ENCODE measurements at places on chromosomes 3 and 15.

DNA sequence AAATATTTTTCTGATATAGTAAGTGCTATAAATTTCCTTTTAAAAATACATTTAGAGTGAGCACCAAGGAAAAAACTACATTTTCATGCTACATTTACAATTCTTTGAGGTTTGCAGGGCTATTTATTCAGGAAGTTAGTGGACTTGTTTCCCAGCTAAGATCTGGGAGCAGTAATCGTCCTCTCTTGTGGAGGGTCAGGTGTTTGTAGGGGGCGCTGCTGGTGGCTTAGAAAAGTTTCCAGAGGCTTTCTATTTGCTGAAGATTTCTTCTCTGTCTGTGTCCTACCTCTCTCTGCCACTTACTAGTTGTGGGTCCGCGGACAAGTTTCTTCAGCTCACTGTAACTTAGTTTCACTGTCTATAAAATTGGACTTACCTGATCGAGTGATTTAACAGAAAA is 163.9 kb downstream of the PEX5L start:
- DNase-seq: no peak

DNA sequence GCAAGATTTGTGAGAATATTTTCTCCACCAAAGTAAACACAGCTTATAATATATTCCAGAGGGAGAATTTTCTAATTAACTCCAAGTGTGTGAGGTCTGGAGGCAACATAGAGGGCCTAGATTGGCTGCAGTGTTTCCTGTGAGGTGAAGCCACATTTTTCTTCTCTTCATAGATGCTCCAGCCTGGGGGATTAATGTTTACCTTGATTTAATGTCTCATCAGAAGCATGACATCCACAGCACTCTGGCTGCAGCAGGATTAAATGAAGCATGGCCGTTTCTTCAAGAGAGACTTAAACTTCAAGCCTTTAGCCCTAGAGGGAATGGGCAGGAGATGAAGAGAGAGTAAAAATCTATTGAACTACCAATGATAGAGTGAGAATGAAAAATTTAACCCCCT is 137.9 kb upstream of the ZBTB20 start:
- no peak for DNase-seq

GRCh38 chr3:23810343-23811184 is 4.8 kb downstream of the UBE2E1 start:
- peak; percentile 54 for DNase-seq

GRCh38 chr15:58420579-58421043 is 11.2 kb upstream of the LIPC start:
- no peak for DNase-seq

GRCh38 chr3:45881078-45882022 is 5.0 kb upstream of the CCR9 start:
- peak; percentile 88 for DNase-seq

All from PC-3 (cell line).